ENCODE measurements at places on chromosomes 5 and 9.

DNA sequence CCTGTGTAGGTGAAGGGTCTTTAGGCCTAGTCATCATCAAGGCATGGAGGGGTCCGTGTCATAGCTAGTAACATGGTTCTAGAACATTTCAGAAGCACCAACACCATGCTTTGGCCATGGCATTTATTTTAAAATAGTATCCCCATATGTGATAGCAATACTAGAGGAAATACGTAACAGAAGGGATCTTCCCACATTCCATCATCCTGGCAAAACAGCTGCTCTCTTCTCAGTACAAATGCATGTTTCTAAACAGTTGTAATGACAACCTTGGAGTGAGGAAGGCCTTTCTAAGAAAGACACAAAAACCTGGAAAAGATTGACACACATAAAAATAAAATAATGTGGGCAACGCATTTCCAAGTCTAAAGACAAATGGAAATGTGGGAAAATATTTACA lies 97.6 kb downstream of the GADD45G start:
- DNase-seq = no peak

DNA sequence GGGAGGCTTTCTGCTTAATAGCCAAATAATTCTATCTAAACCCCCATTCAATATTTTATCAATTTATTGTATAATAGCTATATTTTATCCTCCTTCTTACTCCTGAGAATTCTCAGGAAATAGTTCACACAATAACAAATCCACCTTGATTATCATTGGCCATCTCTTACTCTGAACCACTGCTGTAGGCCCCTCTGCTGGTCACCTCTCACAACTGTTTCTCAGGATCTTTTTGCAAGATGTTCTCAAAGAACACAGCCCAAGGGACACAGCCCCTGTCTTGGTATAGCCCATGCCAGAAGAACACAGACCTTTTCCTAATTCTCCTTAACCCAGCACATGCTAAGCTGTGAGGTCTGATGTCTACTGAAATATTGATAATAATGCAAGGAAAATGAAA lies 74.9 kb upstream of the HTR4 start:
- DNase-seq = no peak

DNA sequence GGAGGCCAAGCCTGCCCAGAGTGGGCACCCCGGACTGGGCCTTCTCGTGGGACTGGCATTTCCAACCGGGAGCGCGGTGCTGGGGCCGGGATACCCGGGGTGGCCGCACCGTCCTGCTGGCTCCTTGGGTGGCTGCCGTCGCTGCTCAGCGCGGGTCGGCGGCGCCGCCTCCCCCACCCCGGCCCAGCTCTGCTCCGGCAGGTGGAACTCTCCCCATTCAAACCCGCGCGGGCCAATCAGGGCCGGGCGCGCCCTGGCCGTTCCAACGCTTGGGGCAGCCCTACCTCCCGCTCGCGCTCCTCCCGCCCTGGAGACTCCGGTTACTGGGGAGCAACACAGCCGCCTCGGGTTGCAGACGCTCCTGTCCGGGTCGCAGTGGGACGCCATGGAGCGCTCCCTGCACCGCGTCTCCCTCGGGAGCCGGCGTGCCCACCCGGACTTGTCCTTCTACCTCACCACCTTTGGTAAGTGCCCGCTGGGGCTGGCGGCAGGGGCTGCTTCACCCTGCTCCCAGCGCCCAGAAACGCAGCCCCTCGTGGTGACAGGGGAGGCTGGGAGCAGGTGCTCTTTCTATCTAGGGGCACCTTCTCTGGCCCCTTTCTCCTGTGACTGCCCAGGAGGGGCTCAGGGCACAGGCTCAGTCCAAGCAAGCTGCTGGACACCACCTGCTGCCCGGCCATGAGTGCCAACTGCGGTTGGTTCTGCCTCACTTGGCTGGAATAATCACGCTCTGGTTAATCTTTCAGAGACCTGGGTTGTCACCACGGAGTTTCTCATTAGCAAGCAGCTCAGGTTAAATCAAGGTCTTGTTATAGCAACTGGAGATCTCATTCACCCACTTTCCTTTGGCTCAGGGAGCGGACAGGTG lies at the start of gene RGS3:
RGS3 (plus strand) TSS at position 310 of the 868 bp plus-strand sequence; CDS start at position 386, 76 bp downstream.
- DNase-seq = no peak

- DNase-seq = peak; percentile 36
These were observed 6.3 kb upstream of the TRMT10B start for GRCh38 chr9:37747271-37747753.

- DNase-seq = no peak
These were observed 10.8 kb upstream of the IFNA2 start for GRCh38 chr9:21395778-21396717.

- DNase-seq = no peak
These were observed 286.1 kb upstream of the IRX4 start for GRCh38 chr5:2168601-2169429.

DNA sequence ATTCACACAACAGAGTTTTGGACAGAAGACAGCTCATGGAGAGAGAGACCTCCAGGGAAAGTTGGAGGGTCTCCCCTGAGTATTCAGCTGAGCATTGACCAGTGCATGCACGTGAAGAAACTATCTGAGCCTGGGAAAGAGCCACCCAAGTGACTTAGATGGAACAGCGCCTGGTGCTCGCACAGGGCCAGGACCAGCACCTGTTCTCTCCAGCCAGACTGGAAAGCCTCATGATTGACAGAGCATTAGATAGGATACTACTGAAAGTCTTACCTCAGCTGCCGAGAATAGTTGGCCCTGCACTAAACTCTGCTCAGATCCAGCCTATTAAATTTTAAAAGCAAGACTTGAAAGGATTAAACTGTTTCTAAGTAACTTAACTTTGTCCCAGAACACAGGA lies 28.3 kb upstream of the NEURL1B start:
- no peak for DNase-seq

DNA sequence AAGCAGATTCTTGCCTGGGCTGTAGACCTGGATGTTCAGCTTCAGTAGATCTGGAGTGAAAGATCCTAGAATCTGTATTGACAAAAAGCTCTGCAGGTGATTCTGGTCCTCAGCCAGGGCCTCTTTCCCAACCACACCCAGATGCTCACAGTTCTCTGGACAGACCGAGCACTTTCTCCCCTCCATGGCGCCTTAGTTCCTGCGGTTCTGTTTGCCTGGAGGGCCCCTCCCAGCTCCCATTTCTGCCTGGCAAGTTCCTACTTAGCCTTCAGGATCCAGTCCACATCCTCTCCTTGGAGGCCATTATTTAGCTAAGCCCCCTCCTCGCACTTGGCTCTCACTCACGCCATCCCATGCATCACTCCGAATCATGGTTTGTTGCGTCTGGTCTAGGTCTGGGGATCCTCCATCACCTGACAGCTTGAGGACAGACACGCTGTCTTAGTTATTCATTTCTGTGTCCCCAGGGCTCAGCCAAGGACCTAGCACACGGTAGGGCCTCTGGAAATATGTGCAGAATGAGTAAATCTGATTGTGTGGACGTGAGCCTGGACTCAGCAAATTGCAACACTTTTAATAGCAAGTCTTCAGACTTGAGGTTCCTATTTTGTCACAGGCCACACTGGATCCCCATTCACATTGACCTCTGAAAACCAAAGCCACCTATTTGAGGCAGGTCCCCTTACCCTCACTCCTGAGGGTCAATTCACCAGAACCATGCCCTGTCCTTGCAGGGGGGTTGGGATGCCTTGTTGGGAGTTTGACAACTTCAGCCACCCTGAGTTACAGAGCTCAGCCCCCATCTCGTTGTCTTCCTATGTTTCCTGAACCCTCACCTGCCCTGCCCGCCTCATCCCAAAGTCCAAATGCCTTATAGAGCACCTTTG lies 50.7 kb downstream of the COL15A1 start:
- no peak for DNase-seq

DNA sequence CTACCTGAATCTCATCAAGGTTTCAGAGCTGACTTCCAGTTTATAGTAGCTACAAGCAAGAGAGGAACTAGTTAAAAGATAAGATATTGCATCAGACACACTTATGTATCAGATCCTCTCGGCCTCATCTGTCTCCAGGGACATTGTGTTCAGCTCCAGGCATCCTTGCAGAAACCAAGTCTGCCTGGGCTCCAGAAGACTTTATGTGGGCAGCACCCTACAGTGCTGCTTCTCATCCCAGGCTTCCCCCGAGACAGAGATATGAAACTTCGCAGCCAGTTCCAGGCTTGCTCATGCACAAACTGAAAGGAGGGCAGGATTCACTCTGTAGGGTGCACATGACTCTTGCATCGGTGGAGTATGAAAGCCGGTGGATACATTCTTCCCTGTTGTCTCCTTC lies 33.9 kb upstream of the FOXB2 start:
- no peak for DNase-seq

DNA sequence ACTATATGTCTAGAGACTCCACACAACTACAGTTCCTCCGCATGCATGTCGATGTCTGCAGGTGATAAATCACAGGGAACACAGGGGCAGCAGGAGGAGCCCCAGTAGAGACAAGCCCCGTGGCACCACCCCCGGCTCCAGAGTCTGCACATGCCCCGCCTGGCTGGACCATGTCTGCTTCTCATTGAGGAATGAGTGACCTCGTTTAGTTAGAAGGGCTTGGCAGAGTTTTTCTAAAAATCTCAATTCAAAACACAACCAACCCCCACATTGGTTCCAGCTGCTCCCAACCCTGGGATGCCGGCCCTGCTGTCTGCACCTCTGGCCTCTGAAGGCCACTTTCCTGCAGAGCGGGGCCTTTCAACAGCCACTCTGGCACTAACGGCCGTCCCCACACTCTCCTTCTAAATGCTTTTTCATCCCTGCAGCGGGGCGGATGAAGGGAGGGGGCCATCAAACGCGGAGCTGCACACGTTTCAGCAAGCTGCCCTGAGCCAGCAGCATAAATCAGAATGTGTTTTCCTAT lies 106.3 kb downstream of the ROR2 start:
- DNase-seq = no peak

DNA sequence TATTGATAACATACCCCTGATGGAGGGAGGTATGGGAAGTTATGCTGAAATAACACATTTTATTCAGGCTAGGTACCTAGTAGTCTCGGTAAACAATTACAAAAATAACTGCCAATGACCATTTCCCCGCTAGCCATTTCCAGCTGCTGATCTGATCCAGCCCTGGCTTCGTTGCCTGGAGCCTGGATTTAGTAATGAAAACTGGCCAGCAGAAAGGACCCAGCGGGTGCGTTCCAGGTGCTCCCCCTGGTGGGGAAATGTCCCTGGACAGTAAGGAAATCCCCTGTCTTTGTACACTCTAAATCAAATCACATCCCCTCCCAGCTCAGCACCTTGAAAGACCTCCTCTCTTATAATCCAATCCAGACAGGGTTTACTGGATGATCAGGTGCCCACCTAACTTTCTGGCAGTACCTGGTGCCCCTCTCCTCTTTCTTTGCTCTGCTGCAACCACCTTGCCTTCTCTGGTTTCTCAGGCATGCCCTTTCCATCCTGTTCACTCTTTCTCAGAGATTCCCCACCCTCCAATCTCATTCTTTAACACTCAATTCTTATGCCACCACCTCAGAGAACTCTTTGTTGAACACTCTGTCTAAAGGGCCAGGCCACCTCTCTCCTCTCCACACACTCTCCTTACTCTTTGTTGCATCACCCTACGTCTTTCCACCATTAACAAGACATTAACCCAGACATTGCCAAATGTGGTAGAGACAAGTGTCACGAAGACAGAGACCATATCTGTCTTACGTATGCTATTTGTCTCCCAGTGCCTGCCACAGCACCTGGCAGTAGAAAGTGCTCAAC lies 50.1 kb upstream of the SMAD5 start:
- DNase-seq = peak; percentile 44

DNA sequence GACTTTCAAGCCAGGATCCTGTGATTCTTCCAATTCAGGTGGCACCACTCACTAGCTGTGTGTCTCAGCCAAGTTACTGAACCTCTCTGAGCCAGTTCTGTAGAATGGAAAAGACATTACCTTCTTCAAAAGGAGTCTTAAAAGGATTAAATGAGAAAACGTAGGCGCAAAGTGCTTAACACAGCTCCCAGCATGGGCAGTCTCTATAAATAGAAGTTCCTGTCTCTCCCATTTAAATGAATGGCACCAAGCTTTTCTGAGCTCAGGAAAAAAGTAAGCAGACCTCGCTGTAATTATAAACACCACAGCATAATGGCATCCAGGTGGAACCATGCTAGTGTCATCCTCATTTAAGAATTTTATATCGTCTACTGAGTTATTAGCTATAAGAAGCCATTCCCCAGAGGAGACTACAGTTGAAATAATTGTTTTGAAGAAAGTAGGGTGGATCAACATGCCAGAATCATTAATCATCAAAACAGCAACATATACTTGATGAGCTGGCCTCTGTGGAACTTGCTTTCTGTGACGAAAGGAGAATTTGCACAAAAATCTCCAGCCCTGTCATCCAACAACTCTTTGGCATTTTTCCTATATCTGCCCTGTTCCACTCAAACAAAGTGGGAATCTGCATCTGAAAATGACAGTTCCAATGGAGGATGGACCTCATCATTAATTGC lies 188.9 kb downstream of the SPOCK1 start:
- peak; percentile 94 for DNase-seq

DNA sequence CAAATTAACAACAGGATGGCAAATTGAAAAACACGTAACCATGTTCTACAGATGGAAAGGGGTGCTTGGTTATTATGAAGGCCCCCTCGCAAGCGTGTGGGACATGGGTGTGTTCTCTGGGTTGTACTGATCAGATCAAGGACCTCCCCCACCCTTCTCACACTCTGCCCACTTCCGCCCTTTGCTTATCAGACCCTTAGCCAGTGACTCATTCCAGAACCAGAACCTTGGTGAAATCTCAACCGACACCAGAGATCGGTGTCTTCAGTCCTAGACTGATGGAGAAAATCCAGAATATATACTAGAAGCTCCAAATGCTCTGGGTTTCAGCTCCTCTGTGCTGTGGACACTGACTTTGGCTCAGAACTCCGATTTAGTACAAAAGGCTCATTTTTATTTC lies 64.9 kb downstream of the PTTG1 start:
- DNase-seq = no peak

GRCh38 chr9:130499804-130500263 lies 55.1 kb downstream of the ASS1 start:
- DNase-seq = no peak

GRCh38 chr5:157547941-157548512 lies 27.5 kb downstream of the ADAM19 start:
- no peak for DNase-seq

GRCh38 chr5:111855356-111855755 lies 98.4 kb upstream of the NREP start:
- DNase-seq = no peak

- DNase-seq = no peak
These were observed 826 bp downstream of the PAIP1 start for GRCh38 chr5:43555895-43556606.

DNA sequence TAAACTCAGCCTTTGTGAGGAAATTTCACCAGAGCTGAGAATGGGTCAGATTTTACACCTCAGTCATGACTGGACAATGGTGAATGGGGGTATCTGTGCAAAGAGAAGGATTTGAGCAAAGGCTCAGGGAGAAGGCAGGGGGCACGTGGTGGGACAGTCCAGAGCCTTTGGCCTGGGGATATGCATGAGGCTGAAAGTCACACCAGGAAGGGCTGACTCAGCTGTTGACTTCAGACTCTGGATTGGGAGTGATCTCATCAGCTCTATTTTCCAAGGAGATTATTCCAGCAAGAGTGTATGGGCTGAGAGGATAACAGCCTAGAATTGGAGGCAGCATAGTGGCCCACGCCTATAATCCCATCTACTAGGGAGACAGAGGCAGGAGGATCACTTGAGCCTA lies 53.6 kb downstream of the SAXO1 start:
- no peak for DNase-seq
